Activated CD8-positive, alpha-beta memory T cell treated with anti-CD3 and anti-CD28 coated beads, Interleukin-2, amount 10 ng/mL, durations not matched to agents 7 days and 5 days (primary cell): ENCODE measurements at places on chromosomes 3 and 15.

DNA sequence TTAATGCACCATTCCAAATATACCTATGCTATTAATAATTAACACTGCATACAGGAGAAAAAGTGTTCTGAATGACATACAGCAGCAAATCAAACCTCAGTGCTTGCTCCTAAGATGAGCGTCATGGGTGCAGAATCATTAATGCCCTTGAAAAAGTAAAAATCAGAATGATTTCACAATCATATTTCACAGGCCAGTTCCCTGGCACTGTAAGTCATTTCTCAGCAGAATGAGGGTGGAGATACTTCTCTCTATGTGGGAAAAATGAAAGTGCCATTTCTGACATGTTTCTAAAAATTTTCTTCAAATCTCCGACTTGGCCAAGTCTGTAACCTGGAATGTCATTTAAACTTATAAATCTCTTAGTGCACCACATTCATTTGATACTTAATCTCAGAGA is 549.8 kb upstream of the AGTR1 start:
- DNase-seq, result no peak

DNA sequence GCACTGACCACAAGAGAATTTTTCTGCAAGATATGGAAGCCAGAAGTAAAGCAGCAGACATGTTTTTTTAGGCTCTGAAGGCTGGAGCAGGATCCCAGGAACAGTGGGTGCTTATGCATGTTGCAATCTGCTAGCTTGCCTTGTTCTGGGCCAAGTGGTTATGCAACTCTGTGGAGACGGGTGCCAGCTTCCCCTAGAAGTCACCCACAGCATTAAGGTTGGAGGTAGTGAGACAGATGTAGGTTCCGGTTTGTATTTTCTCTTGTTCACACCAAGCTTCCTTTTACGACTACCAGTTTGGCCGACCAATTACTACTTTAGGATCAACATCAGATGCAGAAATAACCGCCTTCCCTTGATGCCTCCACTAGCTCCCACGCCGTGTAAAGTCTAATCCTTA is 11.1 kb downstream of the DPH3 start:
- DNase-seq, result no peak

- no peak for DNase-seq
Observed at GRCh38 chr3:157043771-157044170, 116.2 kb downstream of the CCNL1 start.

GRCh38 chr3:115836944-115837343 is 213.6 kb downstream of the GAP43 start:
- DNase-seq, result no peak

DNA sequence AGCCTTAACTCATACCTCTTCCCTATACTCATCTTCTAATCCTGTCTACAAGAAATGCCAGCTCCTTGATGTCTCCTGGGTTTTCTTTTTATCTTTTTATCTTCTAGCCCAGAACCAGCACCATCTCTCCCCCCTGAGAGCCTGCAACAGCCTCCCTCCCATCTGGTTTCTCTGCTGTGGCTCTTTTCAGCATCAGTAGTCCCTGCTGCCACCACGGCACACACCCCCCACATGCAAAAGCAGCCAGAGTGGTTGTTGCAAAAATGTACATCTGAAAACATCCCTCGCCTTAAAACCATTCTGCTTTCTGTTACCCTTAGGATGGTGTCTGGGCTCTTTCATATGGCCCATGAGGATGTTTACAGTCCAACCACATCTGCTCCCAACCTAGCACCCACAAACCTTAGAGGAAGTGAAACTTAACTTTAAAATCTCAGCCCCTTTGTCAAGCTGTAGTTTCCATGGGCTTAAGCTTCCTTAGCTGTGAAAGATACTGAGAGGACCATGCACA is 775 bp downstream of the TTC21A start:
- DNase-seq, result peak; percentile 81

GRCh38 chr15:27828746-27829145 is 270.4 kb downstream of the OCA2 start:
- DNase-seq, result no peak

GRCh38 chr15:93384886-93385285 is 295.9 kb upstream of the RGMA start:
- DNase-seq, result no peak

- no peak for DNase-seq
Observed at GRCh38 chr3:197242784-197243432, 55.5 kb downstream of the DLG1 start.

DNA sequence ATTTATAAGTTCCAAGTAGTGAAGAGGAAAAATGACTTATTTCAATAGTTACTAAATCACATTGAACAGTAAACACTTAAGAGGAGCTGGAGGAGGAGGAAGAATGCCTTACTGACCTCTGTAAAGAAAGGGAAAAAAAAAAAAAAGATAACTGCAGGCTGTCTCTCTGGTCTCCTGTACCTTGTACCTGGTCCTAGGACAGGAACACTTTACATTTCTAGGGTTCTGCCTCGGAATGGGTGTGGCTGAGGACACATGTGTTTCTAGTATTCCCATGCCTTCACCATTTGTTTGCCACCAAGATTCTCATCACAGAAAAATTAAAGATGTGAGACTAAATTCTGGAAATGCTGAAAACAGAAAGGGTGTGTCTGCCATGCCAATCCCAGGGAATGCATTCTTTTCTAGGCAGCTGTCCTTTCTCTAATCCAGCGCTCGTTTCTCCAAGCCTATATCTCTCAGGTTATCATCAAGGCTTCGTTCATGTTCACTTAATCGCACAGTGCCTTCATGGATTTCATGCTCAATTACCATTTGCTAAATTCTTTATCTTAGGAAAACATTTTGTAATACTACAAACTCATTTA is 1208.3 kb downstream of the OTOL1 start:
- no peak for DNase-seq

DNA sequence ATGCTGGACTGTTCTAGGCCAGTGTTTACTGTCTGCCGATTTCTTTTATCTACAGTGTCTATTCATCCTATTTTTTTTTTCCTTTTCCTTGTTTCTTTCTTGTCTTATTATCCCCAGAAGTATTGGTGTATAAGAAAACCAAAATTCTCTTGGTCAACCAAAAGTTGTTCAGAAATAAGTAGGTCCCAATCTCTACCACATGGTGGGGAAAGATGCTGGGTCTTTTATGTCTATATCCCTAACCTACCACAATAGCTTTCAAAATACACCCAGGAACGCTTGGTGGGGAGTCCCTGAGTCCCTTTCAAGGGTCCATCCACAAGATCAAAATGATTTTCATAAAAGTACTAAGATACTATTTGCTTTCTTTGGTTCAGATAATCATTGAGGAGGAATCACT is 225.6 kb downstream of the CLSTN2 start:
- DNase-seq, result no peak

- DNase-seq, result no peak
Observed at GRCh38 chr3:115891006-115891636, 267.8 kb downstream of the GAP43 start.

DNA sequence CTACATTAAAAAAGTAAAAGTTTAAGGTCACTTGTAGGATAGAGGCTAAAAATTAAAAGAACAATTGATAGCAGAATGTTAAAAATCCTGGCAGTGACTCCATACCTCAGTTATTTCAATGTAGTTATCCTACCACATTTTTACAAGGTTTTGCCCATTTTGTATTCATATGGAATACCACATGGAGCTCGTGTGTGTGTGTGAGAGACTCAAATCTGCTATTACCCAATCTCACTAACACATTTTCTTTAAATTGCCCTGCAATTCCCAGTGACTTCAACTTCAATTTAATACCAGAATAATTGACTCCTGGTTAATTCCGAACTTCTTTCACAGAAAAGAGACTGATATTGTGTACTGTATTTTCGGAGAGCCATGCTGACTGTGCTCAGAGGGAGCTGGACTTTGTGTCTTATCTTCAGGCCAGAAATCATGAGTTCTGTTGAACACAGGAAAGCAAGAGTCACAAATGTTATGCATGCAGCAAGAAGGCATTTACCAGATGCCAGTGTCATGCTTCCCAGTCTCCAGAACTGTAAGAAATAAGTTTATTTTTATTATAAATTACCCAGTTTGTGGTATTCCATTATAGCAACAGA is 529.0 kb upstream of the NECTIN3 start:
- DNase-seq, result no peak

DNA sequence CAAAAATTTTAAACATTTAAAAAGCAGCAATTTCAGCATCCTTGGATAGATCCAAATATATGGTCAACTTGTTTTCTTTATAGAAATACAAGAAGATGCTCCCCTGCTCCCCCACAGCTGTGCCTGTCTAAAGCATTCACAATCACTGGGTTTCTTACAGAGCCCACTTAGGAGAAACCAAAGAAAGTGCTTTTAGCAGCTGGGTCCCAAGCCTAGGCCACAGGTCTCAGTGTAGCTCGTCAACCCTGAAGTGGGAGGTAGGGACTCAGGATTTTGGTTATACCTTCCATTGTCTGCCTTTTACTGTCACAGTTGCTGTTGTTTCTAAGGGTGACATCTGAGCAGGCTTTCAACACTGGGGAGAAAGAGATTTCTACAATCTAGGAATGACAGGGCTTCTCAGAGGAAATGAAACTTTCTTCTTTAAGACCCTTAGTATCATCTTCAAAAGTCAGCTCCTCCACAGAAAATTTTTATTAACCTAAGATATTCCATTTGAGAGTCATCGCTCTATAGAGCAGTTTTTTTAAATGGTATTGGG is 199.3 kb upstream of the CMC1 start:
- DNase-seq, result no peak

DNA sequence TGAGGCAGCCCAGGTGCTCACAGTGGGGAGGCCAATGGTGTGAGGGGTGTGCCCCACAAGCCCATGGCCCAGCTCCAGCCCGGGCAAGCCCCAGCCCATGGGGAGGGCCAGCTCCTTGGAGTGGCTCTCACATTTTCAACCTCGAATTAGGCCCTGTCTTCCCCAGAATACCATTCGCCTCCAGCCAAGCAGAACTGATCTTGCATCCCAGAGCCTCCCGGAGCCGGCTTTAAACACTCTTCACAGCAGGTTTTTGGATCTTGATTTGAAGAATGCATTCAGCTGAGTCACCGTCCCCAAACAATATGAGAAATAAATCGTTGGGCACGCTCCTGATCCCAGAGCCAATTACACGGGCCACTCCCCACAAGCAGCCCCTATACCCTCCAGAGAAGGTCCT is 23.7 kb downstream of the TPRA1 start:
- no peak for DNase-seq

DNA sequence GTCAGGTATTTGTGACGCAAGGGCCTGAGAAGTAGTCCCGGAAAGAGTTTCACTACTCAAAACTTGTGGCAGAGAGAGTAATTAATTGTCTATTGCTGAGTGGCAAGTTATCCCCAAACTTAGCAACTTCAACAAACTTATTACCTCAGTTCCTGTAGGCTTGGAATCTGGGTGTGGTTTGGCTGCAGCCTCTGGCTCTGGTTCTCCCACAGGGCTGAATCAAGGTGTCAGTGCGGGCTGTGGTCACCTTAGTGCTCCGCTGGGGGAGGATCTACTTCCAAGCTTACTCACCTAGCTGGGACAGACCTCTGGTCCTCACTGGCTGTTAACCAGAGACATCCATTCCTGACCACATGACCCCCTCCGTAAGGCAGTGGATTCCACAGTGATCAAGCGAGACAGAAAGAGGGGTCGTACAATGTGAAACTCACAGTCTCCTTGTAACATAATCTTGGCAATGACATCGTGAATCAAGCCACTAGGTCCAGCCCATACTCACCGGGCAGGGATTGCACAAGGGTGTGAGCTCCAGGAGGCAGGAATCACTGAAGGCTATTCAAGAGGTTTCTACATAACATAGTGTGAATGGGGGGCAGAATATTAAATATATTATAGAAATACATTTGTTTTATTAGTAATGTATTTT is 138.3 kb downstream of the RYR3 start:
- DNase-seq, result no peak

GRCh38 chr3:78495301-78495700 is 1272.5 kb downstream of the ROBO1 start:
- no peak for DNase-seq

DNA sequence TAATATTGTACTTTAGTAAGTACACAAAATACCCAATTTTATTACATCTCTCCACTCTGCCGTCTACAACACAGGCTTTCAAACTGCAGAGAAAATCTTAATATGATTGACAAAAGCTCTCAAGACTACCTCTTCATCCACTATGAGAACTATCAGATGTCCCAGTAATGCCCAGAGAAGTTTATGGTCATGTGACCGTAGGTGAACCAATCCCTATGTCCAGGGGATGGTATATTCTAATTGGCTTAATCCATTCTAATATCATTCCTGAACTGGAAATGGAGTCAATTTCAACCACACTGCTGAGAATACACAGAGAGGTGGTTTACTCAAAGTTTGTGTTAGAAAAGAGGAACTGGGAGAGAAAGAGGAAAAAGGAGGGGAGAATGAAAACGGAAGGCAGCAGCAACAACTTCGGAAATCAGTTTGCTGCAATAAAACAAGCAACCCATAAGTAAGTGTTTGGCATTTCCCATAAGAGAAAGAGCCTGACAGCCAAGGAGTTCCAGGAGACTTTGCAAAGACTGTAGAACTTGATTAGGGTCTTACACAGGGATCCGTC is 7.3 kb downstream of the SST start:
- no peak for DNase-seq

- DNase-seq, result no peak
Observed at GRCh38 chr3:170257145-170257544, 34.9 kb downstream of the PRKCI start.

- no peak for DNase-seq
Observed at GRCh38 chr3:46742992-46743585, 25.4 kb upstream of the PRSS50 start.

- no peak for DNase-seq
Observed at GRCh38 chr3:19226479-19226878, 78.2 kb downstream of the KCNH8 start.

- no peak for DNase-seq
Observed at GRCh38 chr15:58758141-58758540, 8.6 kb upstream of the ADAM10 start.

DNA sequence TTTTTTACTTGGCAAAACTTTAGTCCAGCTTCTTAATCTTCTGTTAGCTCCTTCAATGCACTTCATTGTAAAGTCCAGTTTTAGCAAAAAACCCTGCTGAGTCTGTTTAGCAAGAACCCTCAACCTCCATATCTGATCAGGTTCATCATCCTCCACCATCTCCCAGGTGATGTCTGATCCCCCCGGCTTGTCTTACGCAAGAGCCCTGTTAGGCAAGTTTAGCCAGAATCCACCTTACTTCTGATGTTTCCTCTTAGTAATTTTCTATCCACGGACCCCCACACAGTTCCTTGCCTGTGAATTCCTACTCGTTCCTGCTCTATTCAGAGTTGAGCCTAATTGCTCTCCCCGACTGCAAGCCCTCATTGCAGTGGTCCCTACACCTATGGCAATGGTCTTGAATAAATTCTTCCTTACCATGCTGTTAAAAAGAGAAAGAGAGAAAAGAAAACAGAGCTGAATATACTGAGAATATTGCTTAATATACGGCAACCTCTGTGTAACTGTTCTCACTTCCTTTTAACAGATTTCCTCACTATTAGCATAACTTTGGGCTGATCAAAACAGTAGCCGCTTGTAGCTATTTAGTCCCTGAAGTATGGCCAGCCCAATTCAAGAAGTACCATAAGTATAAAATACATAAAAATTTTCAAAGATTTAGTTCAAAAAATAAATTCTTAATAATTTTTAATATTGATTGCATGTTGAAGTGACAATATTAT is 78.7 kb upstream of the MME start:
- DNase-seq, result no peak
